Heart left ventricle (tissue), 16 donors: ENCODE measurements at places on chromosomes 6 and 20. TPM values are rescaled to one million over a fixed set of nuclear protein-coding genes. Genes with fewer than 3 reads are reported as not detected.

- H3K36me3 ChIP-seq: peaks cover 5% of the 10 kb centered on the region
- peaks cover 25% of the 10 kb centered on the region for H3K4me1 ChIP-seq
- peak within 1 kb of the TSS; percentile 84 for H3K27ac ChIP-seq
- H3K27me3 ChIP-seq: no peaks in the 10 kb centered on the region
Observed at GRCh38 chr6:52419809-52420667, at the start of gene EFHC1. Gene EFHC1, plus strand, starts transcription at chr6:52420342. Its CDS starts 69 bp downstream, at chr6:52420411.

- H3K4me3 ChIP-seq: no peak overlapping the region
- no peak for DNase-seq
- peaks cover 60% of the 10 kb centered on the region for H3K4me1 ChIP-seq
- no peaks in the 10 kb centered on the region for H3K27me3 ChIP-seq
- no peaks in the 10 kb centered on the region for H3K36me3 ChIP-seq
- peak overlapping the region; percentile 78 for H3K27ac ChIP-seq
Observed at GRCh38 chr6:157428427-157429202, 47.6 kb downstream of the ZDHHC14 start.

- H3K4me1 ChIP-seq: peaks cover 12% of the 10 kb centered on the region
- H3K27me3 ChIP-seq: no peaks in the 10 kb centered on the region
- DNase-seq: no peak
Observed at GRCh38 chr20:34638532-34638931, 38.4 kb downstream of the PIGU start.

DNA sequence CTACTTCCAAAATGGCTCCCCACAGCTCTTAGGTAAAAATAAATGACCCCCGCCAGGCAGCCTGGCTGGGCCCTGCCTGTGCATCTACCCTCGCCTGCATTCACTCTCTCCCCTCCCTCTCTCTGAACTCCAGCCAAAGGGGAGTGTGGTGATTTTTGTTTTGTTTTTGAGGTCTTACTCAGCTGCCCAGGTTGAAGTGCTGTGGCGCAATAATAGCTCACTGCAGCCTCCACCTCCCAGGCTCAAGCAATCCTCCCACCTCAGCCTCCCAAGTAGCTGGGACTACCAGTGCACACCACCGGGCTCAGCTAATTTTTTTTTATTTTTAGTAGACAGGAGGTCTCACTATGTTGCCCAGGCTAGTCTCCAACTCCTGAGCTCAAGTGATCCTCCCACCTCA is 15.8 kb downstream of the NFATC2 start:
- H3K36me3 ChIP-seq: no peaks in the 10 kb centered on the region
- H3K27ac ChIP-seq: no peak overlapping the region
- DNase-seq: no peak
- no peaks in the 10 kb centered on the region for H3K27me3 ChIP-seq

The BMP7 gene
- total RNA-seq: 6.9 TPM

The TRIM31 gene
- total RNA-seq: not detected
